ENCODE measurements at places on chromosomes 13 and 19. TPM values are rescaled to one million over a fixed set of nuclear protein-coding genes. Genes with fewer than 3 reads are reported as not detected.

Gene ZNF91
- total RNA-seq: 64.7 TPM

Gene CEACAM3
- not detected for total RNA-seq

Gene LMTK3
- 5.1 TPM for total RNA-seq

Gene ATXN8OS
- total RNA-seq: not detected

Gene POLR2I
- 56.4 TPM for total RNA-seq

Gene CGB8
- not detected for total RNA-seq

Gene CPT1C
- 1.3 TPM for total RNA-seq

Gene DMKN
- not detected for total RNA-seq

Gene CGB3
- not detected for total RNA-seq

Gene KLK15
- total RNA-seq: not detected

Gene KL
- total RNA-seq: 0.25 TPM

Gene NUMBL
- total RNA-seq: 7.3 TPM

Gene RASGRP4
- 2.6 TPM for total RNA-seq

Gene TNFRSF19
- 0.10 TPM for total RNA-seq

Gene TBC1D4
- total RNA-seq: 32.9 TPM

Gene SUPT20H
- 79.8 TPM for total RNA-seq

Gene S1PR5
- not detected for total RNA-seq

Gene PEAK3
- 0.25 TPM for total RNA-seq

Gene GRK1
- total RNA-seq: 0.19 TPM

Gene ITGBL1
- total RNA-seq: not detected

Gene LILRA1
- not detected for total RNA-seq

Gene SIGLEC5
- not detected for total RNA-seq

Gene KIR3DL3
- not detected for total RNA-seq

Gene ZNF345
- total RNA-seq: 6.7 TPM

Gene LGALS14
- not detected for total RNA-seq

Gene HNRNPM
- 265 TPM for total RNA-seq

Gene RETN
- not detected for total RNA-seq

Gene GSX1
- total RNA-seq: not detected

Gene PET100
- 108 TPM for total RNA-seq

Gene ZNF610
- total RNA-seq: 2.8 TPM

Gene RGCC
- total RNA-seq: 39.2 TPM

Gene TUBA3C
- total RNA-seq: not detected

Gene KIR3DL1
- not detected for total RNA-seq

Gene PSG11
- total RNA-seq: not detected

Gene LGI4
- total RNA-seq: 0.40 TPM

All from activated CD4-positive, alpha-beta T cell treated with anti-CD3 and anti-CD28 coated beads, Interleukin-2, amount 10 ng/mL, durations not matched to agents 7 days and 5 days (primary cell).